ENCODE measurements at places on chromosomes 3 and 15.

- no peak for DNase-seq
Observed at GRCh38 chr3:131050001-131050400, 23.3 kb downstream of the NEK11 start.

DNA sequence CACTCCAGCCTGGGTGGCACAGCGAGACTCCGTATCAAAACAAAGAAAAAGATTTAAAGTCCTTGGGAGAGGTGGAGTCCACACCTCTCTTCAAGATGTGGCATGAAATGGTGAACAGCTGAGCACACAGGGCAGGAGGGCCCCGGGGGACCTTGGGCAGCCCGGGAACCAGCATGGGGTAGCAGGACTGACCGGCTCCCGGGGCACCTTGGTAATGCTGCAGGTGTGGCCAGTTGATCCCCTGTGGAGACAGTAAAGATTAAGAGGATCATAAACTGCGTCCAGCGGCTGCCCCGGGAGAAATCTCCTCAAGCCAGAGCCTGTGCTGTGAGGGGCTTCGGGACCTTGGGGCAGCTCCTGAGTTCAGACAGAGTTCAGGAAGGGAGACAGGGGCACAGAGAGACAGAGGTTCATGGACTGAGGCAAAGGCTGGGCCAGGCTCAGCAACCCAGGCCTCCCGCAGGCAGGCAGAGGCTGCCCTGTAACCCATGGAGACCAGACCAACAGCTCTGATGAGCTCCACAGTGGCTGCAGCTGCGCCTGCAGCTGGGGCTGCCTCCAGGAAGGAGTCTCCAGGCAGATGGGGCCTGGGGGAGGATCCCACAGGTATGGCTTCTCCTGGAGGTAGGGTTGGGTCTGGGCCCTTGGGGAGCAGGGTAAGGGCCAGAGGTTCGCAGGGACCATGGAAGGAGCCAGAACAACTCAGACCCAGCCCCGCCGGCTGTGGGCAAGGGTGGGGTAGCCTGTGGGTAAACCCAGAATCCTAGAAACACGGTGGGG is at the start of gene NR2E3:
Gene NR2E3 (plus strand): TSS at position 299 of the 780 bp plus-strand sequence. CDS start 190 bp downstream, at position 489.
- no peak for DNase-seq

- DNase-seq: no peak
Observed at GRCh38 chr15:90114451-90114901, 12.2 kb upstream of the IDH2 start.

DNA sequence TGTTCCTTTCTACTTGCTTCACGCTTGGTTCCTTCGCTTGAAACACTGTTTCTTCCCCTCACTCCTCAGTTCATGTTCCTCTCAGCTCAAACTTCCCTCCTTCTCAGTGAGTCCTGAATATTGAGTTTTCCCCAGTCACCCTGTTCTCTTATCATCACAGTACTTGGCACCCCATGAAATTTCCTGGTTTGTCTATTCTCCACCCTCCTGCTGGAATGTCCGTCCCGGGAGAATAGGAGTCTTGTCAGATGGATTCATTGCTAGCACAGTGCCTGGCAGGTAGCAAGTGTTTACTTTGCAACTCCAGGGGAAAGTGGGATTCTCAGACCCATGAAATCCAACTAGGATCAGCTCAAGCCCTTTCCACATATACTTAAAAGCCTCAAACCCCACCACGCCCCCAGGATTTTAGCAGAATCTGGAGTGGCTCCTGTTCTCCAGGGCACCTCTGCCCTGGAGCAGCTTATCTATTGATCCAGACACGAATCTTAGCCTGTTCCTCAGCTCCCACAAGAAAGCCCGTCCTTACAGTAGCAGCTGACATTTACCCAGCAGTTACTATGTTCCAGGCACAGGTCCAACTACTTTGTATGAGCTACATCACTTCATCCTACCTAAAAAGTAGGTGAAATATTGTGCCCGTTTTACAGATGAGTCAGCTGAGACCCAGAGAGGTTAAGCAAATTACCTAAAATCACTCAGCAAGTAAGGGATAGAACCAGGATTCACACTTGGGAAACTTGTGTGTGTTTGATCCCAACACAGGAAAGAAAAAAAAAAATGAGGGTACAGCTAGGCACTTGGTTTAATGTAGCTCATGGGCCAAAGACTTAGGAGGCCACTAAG is 36.8 kb upstream of the MAP3K13 start:
- no peak for DNase-seq

DNA sequence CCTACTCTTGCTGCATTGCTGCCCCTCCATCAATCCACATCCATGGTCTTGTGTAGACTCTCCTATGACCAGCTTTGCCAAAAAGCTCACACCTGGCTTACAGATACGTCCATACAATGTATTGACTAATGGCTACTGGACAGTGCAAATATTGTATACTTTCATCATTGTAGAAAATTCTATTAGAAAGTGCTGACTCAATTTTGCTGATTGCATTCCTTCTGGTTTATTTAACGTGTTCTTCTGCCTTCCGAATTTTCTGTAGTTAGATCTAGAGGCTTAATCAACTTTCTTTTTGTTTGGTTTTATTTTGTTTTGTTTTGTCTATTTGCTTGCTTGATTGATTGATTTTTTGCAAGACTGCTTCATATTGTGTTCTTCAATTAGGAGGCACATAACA is 29.8 kb upstream of the CNOT10 start:
- DNase-seq: no peak

DNA sequence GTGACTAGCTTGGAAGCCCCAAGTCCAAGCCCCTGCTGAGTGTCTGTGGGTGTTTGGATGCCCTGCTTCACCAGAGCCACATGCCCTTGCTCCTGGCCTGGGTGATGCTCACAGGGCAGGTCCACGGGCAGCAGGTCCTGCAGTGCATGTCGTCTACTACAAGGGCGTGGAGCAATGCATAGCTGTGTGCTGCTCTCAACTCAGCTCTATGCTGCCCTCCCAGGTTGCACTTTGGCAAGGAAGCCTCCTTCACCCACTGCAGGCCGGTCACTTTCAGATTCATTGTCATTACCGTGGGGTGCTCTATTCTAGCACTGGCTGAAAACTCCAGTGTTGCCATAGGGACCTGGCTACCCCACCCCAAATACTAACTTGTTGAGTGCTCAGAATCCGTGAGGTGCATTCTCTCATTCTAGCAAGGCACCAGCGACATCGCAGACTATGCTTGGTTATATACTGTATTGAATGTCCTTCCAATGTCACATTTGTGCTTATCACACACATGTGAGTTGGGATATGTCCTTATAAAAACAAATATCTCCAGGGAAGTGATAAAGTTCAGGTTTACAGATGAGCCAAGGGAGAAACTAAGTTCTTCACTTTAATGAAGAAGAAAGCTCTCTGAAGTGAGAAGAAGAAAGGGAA is 51.8 kb downstream of the GRAMD1C start:
- no peak for DNase-seq

DNA sequence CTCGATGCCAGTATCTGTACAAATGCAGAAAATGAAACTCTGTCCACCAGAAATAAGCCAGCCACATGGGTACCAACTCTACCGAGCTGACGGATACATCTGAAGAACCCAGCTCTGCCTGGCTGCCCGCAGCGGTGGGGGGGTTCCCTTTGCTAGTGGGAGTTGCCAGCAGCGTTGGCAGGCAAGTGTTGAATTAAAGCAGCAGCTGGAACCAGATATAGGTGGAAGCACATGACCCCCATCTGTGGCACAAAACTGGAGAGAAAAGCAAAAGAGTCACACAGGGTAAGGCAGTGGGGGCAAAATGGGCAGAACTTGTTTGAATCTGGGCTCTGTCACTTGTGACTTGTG is 17.9 kb downstream of the CRYGS start:
- no peak for DNase-seq

- no peak for DNase-seq
Observed at GRCh38 chr15:50315814-50316630, 39.0 kb downstream of the GABPB1 start.

DNA sequence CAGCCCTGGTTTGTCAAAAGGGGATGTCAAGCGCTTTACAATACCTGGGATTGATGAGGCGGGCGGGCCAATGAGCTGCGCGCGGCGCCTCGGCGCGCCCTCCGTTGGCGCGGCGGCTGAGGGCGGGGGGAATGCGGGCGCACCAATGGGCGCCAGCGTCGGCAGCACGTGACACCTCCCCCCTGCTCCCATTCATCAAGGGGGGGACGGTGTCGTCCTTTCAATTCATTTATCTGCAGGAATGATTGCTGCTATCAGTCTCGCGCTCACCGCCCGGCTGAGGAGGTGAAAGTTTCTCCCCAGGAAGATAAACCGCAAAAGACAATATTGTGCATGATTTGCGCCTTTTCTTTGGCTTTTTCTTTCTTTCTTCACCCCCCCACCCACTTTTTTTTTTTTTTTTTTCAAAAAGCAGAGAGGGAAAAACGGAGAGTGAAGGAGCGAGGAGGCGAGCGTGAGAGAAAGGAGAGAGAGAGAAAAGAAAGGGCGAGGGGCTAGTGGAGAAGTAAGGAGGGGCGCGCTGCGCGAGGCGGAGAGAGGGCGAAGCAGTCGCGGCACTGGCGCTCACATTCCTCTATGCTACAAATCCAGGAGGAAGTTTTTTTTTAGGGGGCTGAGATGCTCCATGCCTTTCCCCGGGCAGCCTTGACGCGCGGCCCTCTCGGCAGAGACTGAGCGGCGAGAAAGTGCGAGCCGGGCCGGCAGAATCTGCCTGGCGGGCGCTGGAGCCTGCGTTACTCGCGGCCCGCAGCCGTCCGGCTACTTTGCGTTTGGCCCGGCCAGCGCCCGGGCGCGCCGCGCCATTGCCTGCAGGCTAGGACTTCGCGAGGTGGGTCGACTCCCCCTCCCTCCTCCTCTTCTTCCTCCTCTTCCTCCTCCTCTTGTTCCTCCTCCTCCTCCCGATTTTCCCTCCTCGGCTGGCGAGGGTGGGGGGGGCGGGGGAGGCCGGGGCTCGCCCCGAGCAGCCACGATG is at the start of gene ZIC1:
Gene ZIC1 (plus strand): TSS at position 223 of the 973 bp plus-strand sequence. CDS start 748 bp downstream, at position 971.
- DNase-seq: no peak

DNA sequence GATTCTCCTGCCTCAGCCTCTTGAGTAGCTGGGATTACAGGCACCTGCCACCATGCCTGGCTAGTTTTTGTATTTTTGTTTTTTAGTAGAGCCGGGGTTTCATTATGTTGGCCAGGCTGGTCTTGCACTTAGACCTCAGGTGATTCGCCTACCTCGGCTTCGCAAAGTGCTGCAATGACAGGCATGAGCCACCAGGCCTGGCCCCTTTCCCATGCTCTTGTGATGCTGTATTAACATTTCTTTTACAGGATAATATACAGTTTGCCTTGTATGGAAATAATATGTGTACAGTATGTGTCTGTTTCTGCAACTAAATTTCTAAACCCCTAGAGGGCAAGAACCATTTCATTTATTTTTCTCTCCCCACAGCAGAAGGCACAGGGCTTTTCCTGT is 37.8 kb downstream of the SCG5 start:
- no peak for DNase-seq

- no peak for DNase-seq
Observed at GRCh38 chr3:109191421-109191820, 54.9 kb downstream of the C3orf85 start.

GRCh38 chr3:8560366-8561007 is 58.9 kb downstream of the LMCD1 start:
- no peak for DNase-seq

DNA sequence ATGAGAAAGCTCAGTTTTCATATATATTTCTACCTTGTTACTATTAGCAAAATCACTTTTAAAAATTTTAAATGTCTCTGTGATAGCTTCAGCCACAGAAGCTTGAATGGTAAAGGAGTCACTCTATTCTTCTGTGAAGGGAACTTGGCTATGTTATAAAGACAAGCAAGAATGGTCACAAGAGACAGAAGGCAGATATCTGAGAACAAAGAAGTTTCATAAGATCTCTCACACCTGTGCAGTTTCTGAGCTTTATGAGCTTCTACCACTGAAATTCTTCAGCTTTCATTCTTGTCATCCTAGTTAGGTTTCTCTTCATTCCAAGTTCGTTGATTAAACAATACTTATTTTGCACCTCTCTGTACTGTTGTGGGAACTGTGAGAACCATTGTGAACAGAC is 853.4 kb downstream of the IGSF11 start:
- DNase-seq: no peak

DNA sequence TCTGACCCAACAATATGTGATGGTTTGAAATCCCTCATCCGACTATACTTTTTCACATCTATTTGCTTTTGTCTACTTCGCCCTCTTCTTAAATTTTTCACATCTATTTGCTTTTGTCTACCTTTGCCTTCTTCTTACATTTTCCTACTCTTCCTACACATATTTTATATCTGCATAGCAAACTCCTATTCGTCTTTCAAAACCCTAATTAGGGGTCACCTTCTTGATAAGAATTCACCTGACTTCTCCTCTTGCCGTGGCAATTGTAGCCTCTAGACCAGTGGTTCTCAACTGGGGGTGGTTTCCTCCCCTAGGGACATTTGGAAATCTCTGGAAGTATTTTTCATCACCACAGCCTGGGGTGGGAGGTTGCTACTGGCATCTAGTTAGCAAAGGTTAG is 607.4 kb downstream of the NTRK3 start:
- DNase-seq: no peak

DNA sequence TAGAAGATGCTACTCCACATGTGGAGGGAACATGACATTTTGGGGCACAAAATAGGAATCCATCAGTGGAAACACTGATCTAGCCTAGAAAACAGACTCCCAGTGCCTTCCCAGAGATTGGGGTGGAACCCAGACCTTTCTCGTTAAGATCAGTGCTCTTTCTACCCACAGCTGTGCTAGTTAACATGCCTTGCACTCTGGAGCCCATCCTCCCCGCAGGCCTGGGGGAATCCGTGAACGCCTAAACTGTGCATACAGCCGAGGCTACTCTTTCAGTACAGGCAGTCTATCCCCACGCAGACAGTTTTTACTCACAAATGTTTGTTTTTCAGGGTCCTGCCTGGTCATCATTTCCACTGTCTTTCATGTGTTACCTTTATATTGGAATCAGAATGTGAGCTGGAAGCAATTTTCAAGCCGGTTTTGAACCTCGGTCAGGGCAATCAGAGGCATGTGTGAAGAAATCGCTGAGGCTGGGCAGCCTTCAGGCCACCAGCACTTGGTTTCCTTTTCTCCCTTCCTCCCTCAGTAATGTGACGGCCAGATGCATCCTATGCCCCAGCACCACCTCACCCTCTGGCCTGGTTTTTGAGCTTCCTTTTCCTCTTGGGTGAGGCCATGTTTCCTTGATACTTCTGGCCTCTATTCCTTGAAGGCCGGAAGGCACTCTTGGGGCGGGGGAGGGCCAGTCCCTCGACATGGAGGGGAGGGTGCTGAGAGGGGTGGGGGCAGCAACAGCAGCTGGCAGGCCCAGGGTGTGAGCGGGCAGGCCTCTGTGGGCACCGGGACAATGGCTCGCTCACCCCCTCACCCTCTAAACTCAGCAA is 123.6 kb upstream of the GALNT15 start:
- DNase-seq: no peak

- DNase-seq: no peak
Observed at GRCh38 chr3:157204880-157205279, 44.9 kb upstream of the CCNL1 start.

DNA sequence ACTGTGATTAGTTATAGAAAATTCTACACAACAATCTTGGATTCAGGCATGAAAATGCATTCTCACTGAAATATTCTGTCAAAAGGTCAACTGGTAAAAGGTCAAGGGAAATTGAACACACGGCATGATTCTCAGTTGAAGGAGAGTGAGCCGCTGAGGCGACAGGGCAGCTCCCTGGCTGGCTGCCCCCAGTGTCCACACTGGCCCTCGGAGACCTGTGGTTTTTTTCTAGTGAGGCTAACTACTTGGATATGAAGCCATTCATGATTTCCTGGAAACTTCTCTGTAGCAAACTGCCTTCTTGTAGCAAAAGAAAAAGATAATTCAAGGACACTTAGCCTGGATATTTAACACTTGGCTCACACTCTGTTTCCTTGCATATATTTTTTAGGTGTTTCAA is 37.2 kb downstream of the AADACL2 start:
- DNase-seq: peak; percentile 78

GRCh38 chr3:47512416-47513124 is 942 bp downstream of the ELP6 start:
- peak; percentile 70 for DNase-seq

Measured in upper lobe of right lung (tissue), 1 donor.